NCI-H2081 treated with DMSO at 0.1 percent for 48 hours (cell line): ENCODE measurements at places on chromosomes 12 and 14.

DNA sequence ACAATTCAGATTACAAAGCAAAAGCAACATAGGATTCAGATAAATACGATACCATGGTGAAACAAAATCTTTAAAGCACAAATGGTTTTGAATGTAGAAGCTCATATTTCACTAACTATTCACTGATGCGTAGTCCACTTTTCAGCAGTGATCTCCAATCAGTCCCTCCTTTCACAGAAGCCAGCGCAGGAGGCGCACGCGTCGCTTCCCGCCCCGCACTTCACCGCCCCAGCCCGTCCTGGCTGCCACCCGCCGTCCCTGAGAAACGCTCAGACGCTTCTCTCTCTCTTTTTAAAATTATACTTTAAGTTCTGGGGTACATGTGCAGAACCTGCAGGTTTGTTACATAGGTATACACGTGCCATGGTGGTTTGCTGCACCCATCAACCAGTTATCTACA, 19.8 kb upstream of the CHFR start:
- DNase-seq = no peak

DNA sequence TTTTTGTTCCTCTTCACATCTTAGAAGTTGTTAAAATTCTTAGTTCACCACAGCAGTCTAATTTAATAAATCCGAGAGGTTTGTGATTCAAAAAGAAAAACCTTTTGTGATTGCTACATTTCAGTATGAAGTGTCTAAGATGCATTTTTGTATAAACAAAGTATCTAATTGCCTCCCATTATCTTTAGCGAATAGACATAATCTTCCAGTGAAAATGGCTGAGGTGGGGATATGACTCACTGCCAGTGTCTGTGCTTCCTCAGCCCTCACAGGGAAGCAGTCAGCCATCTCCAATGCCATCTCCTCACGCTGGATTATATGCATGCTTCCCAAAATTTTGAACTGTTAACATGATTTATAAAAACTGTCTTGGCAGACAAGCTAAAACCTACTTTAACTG, 7.6 kb downstream of the GCH1 start:
- DNase-seq = no peak

- DNase-seq = no peak
Observed at GRCh38 chr14:102652194-102652593, 59.7 kb downstream of the RCOR1 start.

- DNase-seq = no peak
Observed at GRCh38 chr14:92513204-92513965, at the start of gene RIN3. Gene RIN3, plus strand, starts transcription at chr14:92513781. Its CDS starts 152 bp downstream, at chr14:92513933.

GRCh38 chr14:104634886-104635570, 30.5 kb upstream of the TMEM179 start:
- DNase-seq = no peak

DNA sequence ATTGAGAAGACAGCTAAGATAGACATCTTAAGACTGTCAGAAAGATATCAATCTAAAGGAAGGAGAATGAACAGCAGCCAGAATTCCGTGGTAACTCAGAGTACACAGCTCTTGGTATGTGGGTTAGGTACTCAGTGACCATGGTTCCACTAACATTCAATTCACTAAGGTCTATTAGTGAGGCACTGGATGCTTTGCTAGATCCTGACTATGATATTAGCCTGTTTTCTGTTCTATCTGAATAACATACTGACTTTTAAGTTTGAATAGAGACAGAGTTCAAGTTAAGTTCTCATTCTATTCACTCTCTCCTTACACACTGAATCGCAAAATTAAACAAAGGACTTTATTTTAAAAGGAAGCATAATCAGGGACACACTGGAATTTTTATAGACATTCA, 106.4 kb downstream of the PRKD1 start:
- no peak for DNase-seq

- DNase-seq = no peak
Observed at GRCh38 chr12:67370979-67371378, 101.8 kb downstream of the CAND1 start.

DNA sequence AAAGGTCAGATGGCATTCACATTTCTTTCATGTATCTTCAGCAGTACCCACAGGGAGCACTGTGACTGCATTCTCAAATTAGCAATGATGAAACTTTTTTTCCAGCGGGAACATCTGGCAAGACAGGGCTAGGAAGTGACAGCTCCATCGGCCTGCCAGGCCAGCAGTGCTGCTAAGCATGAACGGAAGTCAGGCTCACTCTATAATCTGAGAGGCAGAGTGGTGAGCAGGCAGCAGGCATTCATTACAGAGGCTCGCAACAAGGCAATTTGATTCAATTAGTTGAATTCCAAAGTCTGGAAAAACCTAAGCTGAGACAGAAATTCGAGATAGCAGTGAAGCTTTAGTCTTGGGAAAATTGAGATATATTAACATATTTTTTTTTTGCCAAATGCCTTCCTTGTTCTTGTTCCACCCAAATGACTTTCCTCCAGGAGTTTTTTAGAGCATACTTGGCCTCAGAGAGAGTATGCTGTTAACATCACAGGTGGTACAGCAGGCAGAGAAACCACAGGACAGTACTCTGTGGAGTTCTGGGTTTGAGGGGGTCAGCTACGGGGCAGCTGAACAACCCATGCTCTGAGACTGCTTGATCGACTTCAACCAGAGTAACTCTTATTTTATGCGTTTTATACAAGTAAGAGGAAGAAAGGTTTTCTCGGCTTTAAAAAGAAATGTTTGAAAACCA, 414.9 kb downstream of the APAF1 start:
- DNase-seq = no peak

DNA sequence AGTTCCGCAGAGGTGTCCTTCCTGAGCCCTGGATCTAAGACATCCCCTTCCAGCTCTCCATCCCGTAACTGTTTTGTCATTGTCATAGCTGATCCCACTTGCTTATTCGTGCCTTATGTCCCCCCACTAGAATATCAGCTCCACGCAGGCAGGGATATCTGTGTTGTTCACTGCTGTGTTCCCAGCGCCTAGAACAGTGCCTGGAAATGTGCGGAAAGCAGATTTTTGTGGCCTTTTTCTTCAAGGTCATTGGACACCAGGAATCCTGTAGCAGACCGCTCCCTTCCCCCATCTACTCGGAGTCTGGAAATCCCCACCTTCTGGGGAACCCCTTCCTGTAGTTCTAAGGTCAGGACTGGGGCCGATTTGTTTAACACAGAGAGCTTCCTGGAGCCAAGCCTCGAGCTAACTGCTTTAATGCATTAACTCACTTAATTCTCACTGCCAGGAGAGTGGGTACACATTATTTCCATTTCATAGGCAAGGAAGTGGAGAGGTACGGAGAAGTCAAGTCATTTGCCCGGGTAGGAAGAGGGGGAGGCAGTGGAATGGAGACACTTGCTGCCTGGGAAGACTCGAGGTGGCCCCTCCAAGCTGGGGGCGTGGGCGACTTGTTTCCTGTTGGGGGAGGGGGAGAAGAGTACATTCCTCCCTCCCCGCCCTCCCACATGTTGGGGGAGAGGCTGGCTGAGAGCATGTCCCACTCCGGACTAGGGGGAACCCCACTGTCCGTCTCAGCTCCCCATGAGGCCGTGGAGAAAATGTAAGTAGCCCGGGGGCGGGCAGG, 1.2 kb upstream of the SH2B3 start:
- no peak for DNase-seq

DNA sequence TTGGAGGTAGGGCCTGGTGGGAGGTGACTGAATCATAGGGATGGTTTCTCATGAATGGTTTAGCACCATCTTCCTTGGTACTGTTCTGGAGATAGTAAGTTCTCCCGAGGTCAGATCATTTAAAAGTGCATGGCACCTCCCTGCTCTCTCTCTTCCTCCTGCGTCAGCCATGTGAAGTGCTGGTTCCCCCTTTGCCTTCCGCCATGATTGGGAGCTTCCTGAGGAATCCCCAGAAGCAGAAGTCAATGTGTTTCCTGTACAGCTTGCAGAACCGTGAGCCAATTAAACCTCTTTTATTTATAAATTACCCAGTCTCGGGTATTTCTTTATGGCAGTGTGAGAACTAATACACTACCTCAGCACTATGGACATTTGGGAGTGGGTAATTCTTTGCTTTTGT, 4.8 kb upstream of the LGMN start:
- DNase-seq = no peak

DNA sequence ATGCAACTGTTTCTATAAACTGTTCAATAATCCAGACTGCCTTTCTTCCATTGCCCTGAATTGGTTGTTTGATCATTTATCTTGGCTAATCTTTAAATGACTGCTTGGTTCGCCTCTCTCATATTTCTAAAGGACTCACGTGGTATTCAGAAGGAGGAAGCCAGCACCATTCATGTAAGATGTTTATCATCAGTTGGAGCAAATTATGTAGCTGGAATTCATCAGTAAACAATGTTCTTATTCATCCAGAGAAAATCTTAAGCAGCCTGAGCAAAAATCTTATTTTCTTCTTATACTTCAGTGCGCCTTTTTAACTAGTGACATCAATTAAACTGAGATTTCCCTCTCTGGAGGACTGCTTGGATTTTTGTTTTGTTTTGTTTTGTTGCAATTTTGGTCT, 538.7 kb upstream of the TMEM132C start:
- no peak for DNase-seq

DNA sequence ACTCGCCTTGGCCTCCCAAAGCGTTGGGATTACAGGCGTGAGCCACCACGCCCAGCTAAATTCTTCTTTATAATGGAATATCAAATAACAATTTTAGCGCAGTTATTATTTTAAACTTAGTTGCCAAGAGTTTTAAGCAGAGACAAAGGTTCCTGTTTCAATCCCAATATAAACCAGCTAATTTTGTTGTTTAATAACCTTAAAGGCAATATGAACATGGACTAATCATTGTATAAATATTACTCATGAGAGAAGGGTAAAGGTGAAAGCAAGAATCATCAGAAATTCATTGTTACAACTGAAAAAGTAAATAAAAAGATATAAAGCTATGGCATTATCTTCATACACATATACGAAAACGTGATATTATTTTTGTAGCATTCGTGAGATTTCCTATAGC, 8.2 kb downstream of the DTD2 start:
- DNase-seq = no peak

- no peak for DNase-seq
Observed at GRCh38 chr12:16833376-16834015, 227.5 kb upstream of the LMO3 start.

DNA sequence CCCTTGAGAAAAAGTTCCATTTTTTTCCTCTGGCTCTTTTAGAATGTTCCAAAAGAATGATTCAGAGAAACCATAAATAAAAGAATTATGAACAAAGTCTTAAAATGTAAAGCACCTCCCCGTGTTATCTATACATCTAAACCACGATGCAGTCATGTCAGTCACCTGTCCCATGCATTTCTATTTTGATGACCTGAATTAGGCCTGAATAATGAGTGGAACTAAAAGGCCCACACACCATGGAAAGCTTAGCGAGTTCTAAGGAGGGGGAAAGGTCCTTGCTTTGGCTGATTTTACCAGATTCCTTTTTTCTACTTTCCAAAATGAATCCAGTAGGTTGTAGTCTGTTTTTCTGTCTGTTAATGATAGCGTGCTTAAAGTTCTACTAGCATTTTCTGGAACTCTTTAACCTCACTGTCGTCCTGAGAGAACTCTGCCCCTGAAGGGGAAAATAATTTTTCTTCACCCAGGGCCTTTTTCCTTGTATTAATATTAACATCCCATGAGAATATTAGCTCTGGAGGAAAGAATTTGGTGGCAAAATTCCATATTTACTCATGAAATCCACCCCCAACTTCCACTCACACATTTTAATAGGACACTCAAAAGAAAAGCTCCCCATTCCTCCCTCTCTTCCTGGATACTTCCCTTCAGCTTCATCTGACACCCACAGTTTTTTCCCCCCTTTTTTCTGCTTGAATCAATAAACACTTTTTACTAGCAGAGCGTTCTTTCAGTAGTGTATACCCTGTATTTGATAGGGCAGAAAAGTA, 266.3 kb upstream of the DIO2 start:
- no peak for DNase-seq

GRCh38 chr14:64705381-64706118, 1.3 kb downstream of the PLEKHG3 start:
- no peak for DNase-seq

DNA sequence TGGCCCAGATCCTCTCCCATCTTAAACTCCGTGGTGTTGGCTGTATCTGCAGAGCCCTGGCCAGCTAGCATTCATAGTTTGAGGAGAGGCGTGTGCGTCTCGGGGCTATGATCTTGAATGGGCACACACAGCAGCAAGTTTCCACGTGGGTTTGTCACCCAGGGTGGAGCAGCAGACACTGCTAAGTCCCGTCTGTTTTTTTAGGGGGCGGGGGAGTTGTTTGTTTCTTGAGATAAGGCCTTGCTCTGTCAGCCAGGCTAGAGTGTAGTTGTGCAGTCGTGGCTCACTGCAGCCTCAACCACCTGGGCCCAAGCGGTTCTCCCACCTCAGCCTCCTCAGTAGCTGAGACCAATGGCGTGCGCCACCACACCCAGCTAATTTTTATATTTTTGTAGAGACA, 20.1 kb upstream of the TEX22 start:
- no peak for DNase-seq

DNA sequence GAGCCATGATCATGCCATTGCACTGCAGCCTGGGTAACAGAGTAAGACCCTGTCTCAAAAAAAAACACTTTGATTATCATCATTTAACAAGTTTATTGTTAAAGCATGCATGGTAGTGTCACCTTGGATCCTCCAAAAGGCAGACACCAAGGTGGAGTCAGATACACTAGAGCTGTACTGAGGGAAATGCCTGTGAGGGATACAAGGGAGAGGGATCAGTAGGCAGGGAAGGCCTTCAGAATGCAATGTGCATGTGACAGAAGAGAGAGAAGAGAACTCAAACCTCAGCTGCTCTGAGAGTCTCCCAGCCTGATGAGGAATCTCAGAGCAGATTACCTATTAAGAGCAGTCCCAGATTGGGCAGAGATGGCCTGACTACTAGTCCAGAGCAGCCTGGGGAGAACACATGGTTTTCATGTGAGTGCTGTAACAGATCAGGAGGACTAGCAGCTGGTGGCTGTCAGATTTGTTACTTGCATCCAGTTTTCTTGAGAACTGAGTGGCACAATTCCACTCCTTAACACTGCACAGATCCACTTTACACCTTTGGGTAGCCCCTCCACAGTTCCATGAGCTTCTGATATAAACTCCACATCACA, 38.0 kb upstream of the A2ML1 start:
- no peak for DNase-seq

- no peak for DNase-seq
Observed at GRCh38 chr12:112116232-112117060, 7.9 kb upstream of the NAA25 start.

GRCh38 chr14:69532561-69533340, 41.9 kb downstream of the CCDC177 start:
- DNase-seq = no peak

GRCh38 chr14:44795725-44796124, 166.0 kb downstream of the KLHL28 start:
- DNase-seq = no peak

DNA sequence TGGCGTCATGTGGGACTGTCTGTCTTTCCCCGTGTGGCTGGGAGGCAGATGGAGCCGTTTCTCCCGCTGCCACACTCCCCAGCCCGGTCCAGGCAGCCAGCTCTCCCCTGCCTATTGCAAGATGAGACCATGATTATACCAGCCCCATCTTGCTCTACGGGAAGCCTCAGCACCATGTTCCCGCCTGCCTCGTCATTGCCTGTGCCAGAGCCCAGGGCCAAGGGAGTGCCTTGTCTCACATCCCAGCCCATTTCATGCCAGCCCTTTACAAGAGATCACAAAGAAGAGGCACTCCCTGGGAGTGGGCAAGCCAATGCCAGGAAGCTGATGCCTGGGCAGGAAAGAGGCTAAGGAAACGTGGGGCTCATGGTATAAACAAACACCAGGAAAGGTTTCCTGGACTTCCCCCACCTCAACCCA, 23.9 kb downstream of the GPR68 start:
- DNase-seq = no peak
